Mammary epithelial cell (primary cell): ENCODE measurements at places on chromosomes 11 and 22. TPM values are rescaled to one million over a fixed set of nuclear protein-coding genes. Genes with fewer than 3 reads are reported as not detected.

The EXPH5 gene
- 27.7 TPM for total RNA-seq

The KCTD14 gene
- 3.5 and 11.1 TPM in 2 replicates for total RNA-seq

The OR52E8 gene
- total RNA-seq = not detected in 2 replicates

The LUZP2 gene
- not detected in 2 replicates for total RNA-seq

The PHETA2 gene
- total RNA-seq = 0.71 and 0.72 TPM in 2 replicates
